HL-60 (cell line): ENCODE measurements at places on chromosomes 4 and X.

GRCh38 chrX:46912098-46912602 lies at the start of gene JADE3:
JADE3 (plus strand) TSS chrX:46912421; CDS start chrX:46984895, 72,474 bp downstream.
- peak; percentile 73 for DNase-seq

GRCh38 chrX:75623535-75623934 lies 100.7 kb upstream of the ZDHHC15 start:
- no peak for DNase-seq

GRCh38 chr4:187184508-187184907 lies 460.9 kb upstream of the FAT1 start:
- DNase-seq, result no peak

DNA sequence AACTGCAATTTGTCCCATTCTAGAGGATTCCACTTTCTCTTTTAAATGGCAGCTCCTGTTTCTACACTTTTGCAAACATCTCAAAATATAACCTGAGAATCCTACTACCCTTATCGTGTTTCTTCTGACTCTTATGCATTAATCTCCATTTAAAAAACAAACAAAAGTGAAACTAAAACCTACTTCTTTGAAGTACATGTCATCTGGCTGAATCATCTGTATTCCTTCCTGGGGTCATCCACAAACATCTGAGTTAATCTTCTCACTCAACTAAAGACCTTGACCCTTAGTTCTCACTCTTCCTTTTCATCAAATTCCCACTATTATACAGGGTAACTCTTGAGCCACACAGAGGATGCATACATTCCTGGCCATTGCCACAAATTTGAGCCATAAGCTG lies 584.8 kb downstream of the PPARGC1A start:
- no peak for DNase-seq

DNA sequence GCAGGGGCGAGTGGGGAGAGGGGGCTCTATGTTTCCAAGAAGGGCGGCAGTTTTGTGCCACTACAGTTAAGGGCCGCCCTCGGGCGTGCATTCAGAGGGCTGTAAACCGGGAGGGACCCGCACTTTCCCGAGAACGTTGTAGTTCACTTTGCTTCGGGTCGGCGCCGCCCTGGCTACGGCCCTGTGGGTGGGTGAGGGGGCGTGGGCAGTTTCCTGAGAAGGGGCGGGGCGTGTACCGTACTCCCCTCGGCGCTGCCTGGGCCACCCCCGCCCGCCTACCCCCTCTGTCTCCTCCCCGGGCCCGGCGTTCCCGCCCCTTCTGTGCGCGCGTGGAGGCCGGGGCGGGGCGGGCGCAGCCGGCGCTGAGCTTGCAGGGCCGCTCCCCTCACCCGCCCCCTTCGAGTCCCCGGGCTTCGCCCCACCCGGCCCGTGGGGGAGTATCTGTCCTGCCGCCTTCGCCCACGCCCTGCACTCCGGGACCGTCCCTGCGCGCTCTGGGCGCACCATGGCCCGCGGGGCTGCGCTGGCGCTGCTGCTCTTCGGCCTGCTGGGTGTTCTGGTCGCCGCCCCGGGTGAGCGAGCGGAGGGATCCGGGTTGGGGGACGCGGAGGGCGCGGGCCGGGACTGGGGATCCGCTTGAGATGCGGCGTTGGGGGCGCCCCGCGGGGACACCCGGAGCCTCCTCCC lies at the start of gene CD99:
Gene CD99 (plus strand): TSS at position 440 of the 687 bp plus-strand sequence. CDS start 66 bp downstream, at position 506.
- DNase-seq, result peak; percentile 62
